Activated T-cell treated with anti-CD3 and anti-CD28 coated beads for 1 hour (primary cell): ENCODE measurements at places on chromosomes 2 and 18.

DNA sequence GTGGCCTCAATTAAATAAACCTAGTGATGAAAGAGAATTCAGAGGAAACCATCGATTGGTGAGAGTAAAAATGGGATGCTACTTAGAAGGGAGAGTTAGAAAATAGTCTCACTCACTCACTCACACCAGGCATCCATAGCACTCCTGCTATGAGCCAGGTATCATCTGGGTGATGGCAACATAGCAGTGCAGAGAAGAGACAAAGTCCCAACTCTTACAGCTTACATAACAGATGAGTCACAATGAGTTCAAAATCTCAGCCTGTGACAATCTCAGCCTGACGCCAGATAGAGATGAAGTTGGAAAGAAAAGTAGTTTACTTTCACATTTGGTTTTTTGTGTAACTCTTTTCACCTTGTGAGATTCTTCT lies 55.4 kb upstream of the THOC1 start:
- no peak for DNase-seq

GRCh38 chr2:9918275-9918674 lies 33.2 kb upstream of the GRHL1 start:
- no peak for DNase-seq

GRCh38 chr2:181790716-181791649 lies 100.5 kb upstream of the ITPRID2 start:
- DNase-seq = no peak

DNA sequence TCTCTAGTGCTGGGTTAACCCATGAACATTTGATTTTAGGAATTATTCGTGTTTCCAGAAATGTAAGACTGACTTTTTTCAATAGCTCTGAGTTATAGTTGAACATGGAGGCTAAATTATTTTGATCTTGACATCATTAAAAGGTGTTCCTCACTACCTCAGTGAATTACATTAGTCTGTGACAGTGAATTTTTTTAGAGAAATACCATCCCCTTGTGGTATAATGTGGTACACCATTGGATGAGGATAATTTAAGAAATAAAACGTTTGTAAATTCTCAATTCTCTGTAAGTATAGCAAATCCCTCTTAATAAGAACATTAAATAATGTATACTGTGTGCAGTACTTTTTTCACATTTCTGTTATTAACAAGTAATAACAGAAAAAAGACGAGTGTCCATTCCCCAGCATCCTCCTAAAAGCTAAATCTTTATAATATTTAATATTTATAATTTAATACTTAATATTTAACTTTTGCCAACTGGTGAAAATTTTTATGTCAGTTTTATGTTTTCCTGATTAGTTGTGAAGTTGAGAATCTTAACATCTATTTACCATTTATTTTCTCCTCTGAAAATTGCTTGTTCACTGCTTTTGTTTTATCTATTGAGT lies 70.3 kb upstream of the CWC22 start:
- no peak for DNase-seq

GRCh38 chr2:240249423-240250149 lies 109.1 kb upstream of the OTOS start:
- DNase-seq = no peak

DNA sequence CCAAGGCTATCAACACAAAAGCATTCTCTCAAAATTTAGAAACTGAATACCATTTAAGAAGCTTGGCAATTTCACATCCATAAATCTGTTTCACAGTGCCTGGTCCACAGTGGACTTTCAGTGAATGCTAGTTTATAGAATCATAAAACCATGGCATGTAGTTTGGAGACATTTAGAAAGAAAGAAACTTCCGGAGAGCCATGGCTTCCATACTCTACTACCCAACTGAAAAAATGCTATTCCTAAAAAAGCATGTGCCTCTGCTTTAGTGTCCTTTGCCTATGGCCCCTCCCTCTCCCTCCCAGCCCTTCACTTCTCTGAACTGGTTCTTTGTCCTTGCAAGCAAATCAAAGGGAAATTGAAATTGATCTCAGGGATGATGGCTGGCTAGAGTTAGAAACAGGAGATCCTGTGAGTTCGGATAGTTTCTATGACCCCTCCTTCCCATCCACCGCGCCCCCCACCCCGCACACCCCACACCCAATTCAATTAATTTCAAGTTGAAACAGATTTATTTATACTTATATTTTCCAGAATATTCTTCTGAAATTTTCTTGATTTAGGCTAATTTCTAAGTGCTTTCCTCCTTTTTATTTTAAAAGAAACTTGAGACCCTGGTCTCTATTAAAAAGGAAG lies 248.3 kb downstream of the TRIB2 start:
- DNase-seq = no peak

GRCh38 chr18:59454909-59455727 lies 96.1 kb upstream of the LMAN1 start:
- no peak for DNase-seq

DNA sequence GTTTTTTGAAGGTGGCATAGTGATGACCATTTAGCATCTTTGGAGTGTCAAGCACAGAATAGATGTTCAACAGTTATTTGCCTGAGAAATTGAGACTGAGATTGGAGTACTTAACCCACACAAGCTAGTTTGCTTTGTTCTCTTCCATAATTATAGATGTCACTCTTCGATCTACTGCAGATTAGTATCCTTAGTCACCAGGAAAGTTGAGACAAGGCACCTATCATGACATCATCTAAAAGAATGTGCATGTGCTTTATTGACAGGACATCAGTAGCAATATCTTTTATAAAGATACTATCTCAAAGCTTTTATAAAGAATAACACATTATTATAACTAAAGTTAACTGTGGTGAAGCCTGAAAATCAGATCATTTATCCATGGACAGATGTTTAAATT lies 6.4 kb downstream of the VRK2 start:
- DNase-seq = no peak

- no peak for DNase-seq
Measured at GRCh38 chr2:222296311-222296741, 2.5 kb downstream of the PAX3 start.

DNA sequence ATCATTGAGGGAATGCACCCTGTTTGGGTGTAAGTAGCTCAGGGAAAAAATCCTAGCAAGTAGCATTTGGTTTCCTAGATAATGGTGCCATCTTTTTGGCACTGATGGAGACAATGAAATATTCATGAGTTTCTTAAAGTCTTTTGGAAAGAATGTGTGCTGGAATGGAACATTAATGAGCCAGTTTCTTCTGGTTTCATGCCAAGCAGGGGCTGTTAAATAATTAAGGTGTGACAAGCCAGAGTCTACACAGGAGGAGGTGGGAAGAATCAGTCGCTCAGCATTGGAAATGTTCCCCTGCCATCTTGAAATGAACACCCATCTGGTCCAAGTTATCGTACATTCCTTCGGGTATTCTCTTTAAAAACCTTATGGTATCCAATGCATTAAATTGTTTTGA lies 457.3 kb downstream of the RIT2 start:
- DNase-seq = no peak

DNA sequence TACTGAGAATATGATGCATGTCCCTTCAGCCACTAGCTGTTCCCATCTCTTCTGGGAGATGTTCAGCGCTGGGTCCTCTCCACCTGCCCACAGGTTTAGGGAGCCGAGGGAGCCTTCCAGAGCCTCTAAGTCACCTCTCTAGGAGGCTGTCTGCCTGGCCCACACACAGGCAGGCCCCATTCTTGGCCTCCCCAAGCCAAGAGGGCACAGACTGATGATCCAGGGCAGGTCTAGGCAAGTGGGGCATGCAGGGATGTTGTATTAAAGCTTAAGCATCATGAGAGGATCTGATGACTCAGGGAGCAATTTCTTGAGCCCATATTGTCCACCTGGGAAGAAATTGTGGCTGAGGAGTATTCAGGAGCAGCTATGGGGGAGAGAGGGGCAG lies 19.9 kb downstream of the TMSB10 start:
- DNase-seq = no peak

DNA sequence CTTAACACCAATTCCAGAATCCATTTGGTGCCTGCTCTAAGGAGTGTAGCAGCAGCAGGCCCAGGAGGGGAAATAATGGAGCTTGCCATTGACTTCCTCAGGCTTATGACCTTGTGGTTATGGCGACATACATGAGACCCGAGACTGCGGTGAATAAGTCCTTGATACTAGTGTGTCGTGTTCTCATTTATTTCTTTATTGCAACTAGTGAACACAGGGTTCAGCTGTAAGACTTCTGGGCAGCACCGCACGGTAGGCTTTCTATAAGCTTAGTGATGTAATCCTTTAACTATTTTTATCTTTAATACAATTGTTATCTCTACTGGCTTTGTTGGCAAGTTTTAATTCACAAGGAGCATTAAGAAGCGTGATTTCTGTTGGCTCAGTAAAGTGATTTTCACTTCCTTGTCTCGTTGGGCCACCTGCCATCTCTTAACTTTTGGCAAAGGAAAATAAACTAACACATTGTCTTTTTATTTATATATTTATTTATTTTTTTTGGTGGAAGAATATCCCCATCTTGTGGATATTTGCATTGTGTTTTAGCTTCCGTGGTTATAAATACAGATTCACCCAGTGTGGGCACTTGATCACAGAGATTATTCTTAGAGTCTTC lies 139.8 kb downstream of the LTBP1 start:
- DNase-seq = no peak

DNA sequence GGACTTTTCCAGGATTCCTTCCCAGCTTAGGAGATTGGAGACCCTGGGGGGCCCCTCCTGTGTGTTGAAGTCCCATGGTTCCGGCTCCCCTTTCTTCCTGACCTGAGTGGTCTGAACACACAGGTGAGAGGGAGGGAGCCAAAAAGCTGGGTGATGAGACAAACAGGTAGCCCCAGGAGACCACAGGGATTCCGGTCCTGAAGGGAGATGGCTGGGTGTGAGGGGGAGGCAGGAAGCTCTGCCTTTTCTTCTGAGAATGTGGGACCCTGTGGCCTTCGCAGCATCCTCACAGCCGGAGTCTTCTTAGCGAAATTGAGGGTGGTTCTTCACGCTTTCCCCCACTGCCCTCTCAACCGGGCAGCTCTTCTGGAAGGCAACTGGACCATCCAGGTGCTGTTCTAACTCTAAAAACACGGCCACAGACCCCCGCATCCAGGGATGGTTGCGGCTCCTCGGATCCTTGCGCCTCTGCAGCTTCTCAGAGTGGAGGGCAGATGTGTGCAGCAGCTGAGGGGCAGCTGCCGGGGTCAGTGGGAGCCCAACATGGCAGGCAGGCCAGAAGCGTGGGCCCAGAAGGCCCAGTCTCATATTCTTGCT lies 4.4 kb downstream of the SLC66A3 start:
- DNase-seq = no peak

GRCh38 chr2:17813742-17814473 lies 2.4 kb upstream of the MSGN1 start:
- no peak for DNase-seq

DNA sequence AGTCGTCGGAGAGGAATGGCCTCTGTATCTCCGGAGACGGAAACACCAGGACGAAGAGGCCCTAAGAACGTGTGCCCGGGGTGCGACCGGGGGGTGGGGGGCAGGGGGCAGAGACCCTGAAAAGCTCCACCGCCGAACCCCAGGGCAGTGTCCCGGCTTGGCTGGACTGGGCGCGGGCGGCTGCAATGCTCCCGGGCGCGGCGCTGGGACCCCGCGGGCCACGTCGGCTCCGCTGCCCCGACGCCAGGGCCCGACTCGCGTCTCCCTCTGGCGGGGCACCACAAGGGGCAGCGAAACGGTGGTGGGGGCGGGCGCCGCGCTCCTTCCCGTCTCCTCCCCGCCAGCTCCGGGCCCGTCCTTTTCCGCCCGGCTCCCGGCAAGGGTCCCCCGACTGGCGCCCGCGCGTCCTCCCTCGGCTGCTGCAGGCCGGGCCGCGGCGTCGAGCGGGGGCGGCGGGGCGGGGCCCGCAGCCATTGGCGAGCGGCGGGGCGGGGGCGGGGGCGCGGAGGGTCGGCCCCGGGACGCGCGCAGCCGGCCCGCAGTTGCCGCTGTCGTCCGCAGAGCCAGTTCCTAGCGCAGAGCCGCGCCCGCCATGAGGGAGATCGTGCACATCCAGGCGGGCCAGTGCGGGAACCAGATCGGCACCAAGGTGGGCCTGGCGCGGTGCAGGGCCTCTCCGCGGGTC lies at the start of gene TUBB6:
Gene TUBB6 (plus strand): TSS at position 541 of the 685 bp plus-strand sequence. CDS start 52 bp downstream, at position 593.
- DNase-seq = no peak
